ENCODE measurements at places on chromosomes 1 and 21.

DNA sequence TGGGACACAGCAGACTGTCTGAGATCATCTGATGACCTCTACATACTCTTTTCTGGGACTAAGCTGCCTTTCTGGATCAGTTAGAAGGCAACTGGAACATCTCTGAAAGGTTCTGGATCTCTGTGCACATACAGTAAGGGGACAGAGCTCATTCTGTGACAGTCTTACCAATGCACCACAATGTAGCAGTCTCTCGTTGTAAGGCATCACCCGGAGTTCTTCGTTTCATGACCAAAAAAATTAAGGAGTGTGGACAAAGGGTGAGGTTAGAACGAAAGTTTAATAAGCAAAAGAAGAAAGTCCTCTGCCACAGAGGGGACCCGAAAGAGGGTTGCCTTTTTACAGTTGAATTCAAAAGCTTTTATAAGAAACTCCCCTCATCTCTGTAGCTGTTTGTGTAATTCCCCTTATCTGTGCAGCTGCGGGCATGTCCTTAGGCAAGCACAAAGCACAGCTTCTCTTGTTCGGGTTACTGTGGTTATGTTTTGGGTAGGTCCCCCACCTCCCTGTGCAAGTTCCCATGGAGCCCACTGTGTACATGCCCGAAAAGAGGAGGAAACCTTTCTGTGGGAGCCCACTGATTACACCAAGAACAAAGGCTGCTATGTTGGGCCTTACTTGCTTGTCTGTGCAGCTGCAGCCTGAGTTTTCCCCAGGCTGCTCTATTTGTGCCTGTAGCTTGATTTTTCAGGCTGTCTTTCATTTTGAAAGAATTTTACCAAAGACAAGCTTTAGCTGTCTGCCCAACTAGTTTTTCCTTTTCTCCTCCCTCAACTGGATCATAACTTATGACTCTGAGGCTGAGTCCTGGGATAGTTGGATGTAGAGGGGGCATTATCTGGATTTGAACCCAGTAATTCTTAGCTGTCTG lies 53.1 kb upstream of the CACNA1E start:
- no peak for DNase-seq

DNA sequence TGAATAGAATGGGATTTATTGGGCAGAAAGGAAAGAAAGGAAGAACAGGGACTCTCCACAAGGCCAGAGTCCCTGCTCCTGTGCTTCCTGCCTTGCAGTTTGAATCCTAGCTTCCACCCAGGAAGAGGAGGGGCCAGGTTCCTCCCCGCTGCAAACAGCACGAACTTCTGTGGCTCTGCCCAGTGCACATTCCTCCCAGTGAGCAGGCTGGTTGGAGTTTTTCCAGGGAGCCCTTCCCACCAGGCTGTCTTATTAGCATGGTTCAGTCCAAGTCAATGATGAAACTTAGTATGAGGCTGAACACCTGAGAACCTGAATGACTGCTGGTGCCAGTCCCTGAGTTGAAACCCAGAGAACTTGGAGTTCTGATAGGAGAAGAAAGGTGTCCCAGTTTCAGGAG lies 247.2 kb downstream of the DUSP10 start:
- no peak for DNase-seq

- DNase-seq = no peak
Observed at GRCh38 chr1:99445486-99445885, 181.2 kb downstream of the PLPPR4 start.

DNA sequence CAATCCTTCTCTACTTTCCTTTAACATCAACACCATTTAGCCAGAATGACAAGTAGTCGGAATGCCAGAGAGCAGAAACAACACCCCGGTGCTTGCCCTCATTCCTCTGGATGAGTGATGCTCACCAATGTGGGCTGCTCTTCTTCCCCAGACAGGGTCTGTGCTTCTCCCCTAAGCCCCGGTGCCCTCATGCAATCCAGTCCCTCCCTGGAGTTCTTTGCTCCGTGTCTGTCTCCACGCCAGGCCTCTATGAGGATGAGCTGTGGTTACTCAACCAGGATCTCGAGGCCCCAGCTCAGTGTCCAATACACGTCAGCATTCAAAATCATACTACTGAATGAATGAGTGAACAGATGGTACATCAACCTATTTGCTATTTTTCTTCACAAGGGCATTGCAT lies 29.7 kb upstream of the PDE9A start:
- no peak for DNase-seq

All from activated naive CD4-positive, alpha-beta T cell (primary cell).